ENCODE measurements at places on chromosomes 1 and 21.

DNA sequence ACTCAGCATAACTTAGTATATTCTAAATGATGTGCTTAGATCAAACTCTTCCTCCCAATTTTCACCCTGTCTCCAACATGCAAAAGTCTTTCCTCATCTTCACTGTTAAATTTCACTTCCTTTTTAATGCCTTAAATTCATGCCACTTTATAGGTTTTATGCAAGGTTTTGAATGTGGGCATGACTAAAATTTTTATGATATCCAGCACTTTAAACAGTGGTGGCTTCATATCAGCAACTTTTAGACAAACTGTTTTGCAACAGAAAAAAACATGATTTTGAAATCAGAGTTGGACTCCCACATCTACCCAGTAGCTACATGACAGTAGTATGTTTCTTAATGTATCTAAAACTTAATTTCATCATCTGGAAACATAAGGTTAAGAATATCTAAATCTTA is 84.7 kb upstream of the ZP4 start:
- no peak for DNase-seq

- DNase-seq, result no peak
Observed at GRCh38 chr1:222920169-222920568, 105.3 kb downstream of the DISP1 start.

- no peak for DNase-seq
Observed at GRCh38 chr1:151056149-151056548, 3.3 kb downstream of the CDC42SE1 start.

DNA sequence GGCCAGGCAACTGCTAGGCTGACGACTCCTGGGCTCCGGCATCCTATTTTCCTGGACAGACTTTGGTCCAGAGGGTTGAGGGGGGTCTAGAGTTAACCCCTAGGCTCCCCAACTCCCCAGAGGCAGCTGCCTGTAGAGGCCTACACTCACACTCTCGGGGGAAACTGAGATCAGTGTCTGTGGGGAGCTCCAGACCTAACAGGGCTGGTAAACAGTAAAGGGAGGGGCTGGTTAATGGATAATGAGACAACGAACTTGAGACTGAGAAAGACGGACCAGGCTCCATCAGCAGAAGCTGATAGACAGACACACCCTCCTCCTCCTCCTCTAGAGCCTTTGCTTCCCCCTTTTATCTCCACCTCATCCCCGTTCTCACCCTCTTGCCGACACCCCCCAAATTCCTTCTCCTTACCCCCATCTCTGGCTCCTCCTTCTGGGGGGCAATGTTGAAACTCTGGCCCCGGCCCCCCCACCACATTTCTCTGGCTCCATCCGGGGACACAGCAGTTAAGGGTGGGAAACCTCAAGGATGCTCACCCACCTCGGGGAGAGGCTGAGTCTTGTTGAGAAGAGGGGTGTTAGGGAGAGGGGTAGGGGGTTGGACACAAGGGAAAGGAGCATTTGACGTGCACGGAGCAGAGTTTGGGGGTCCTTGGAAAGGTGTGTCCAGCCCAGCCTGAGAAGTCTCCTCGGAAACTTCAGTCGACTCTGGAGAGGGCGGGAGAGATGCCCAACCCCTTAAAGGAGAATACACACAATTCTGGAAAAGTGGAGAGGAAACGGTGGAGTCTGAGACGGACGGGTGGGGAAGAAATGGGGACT is at the start of gene MTMR11:
Gene MTMR11 (minus strand): TSS at position 710 of the 822 bp plus-strand sequence. CDS start 232 bp downstream, at position 478.
- DNase-seq, result peak; percentile 51

GRCh38 chr1:78047631-78048030 is 1.9 kb downstream of the GIPC2 start:
- no peak for DNase-seq
